ENCODE measurements at places on chromosomes 6 and 20. TPM values are rescaled to one million over a fixed set of nuclear protein-coding genes. Genes with fewer than 3 reads are reported as not detected.

BIRC7 gene
- total RNA-seq = 1.6 TPM

OR2H1 gene
- not detected for total RNA-seq

NKX2-2 gene
- not detected for total RNA-seq

PHACTR3 gene
- total RNA-seq = 0.54 TPM

CDSN gene
- not detected for total RNA-seq

SLC22A23 gene
- total RNA-seq = 8.9 TPM

SLC35D3 gene
- 0.05 TPM for total RNA-seq

TGM2 gene
- 542 TPM for total RNA-seq

EPB41L1 gene
- total RNA-seq = 81.3 TPM

RAB23 gene
- 9.0 TPM for total RNA-seq

CCDC167 gene
- 41.6 TPM for total RNA-seq
